Pancreas (tissue), 10 donors: ENCODE measurements at places on chromosomes 6 and 20.

DNA sequence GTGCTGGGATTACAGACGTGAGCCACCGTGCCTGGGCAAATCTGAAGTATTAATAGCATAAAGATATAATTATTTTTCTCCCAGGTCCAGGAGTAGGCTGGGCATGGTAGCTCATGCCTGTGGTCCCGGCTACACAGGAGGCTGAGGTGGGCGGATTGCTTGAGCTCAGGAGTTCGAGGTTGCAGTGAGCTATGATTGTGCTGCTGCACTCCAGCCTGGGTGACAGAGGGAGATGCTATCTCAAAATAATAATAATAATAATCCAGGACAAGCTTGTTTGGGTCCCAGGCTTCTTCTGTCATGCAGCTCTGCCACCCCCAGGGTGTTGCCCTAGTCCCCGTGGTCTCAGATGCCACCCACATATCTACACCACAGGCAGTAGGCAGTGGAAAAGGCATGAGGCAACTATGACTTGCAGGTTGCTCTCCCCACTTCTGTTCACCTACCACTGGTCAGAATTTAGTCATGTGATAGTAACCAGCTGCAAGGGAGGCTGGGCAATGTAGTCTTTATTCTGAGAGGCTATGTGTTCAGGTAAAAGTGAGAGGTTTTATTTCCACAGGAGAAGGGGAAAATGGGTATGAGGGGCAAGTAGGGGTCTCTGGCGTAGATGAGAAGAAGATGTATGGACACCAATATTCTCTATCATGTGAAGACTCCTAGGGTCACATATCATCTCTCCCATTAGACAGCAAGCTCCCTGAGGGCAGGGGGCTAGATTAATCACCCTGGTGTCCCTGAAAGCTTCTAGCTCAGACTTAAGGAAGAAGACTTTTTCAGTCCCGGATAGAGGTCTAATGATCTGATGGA, 25.7 kb downstream of the TCF15 start:
- no peak for DNase-seq

- DNase-seq, result no peak
Measured at GRCh38 chr6:54111341-54112045, at the start of gene MLIP. Gene MLIP, plus strand, starts transcription at chr6:54111443. Its CDS starts 37 bp downstream, at chr6:54111480.

GRCh38 chr6:35728683-35729678, 7.9 kb upstream of the ARMC12 start:
- DNase-seq, result peak; percentile 48

GRCh38 chr6:147486683-147487082, 21.8 kb upstream of the SAMD5 start:
- no peak for DNase-seq

DNA sequence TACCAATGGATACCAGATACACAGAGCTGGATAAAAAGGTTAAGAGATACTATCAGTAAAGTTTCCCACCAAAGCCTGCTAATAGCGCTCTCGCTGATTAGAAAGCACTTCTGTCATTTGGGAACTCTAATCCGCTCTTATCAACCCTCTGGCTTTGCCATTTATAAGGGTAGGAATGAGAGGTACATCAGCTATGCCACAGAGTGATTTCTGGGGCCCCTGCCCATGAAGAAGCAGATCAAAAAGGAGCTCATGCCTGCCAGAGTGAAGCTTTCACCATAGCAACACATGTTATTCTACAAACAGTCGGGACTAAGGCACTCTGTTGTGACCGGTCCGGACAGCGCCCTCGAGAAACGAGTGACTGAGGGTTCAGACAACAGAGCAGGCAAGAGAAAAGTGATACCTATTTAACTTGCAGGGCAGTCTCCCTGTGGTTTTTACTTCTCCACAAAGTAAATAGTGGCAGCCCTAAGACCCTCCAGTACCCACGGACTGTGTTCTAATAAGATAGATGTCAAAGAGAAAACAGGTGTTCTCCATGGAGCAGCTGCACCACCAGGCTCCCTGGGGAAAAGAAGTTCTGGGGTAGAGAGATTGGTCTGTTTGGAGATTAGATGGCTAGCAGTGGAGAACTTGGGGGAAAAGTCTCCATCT, 5.6 kb downstream of the TRAM2 start:
- DNase-seq, result no peak

DNA sequence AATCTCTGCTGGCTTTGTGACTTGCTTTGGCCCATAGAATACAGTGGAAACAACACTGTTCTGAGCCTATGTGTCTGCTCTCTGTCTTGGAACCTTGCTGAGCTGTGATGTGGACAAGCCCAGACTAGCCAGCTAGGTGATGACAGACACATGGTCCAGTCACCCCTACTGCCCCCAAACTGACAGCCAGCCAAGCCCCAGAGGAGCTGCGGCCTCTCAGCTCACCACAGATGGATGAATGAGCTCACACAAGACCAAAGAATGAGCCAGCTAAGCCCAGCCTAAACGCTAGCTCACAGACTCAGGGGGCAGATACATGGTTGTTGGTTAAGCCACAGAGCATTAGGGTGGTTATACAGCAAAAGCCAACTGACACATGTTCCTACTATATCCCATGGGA, 4.1 kb downstream of the AARS2 start:
- no peak for DNase-seq

DNA sequence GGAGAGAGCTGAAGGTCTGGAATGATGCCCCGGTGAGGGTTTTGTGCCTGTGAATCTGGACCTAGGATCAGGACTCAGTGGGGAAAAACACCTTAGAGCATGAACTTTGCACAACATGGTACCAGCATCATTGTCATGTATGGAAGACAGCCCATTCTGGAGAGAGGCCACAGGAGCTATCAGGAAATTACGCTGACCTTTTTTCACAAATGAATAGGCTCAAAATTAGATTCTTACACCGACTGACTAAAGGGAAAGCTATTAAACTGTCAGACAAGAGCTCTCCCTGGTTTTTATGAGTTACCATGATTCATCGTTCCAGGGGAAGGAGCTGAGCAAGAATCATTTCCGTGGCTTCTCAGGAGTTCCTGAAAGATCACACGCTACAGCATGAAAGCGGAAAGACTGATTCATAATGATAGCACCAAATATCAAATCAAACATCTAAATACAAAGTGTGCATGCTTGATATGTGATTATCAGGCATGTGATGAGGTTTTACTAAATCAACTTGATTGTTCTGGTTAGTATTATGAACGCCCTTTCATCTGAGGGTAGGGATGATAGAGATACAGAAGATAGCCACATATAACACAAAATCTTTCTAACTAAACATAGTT, 224.9 kb upstream of the SMLR1 start:
- DNase-seq, result no peak

DNA sequence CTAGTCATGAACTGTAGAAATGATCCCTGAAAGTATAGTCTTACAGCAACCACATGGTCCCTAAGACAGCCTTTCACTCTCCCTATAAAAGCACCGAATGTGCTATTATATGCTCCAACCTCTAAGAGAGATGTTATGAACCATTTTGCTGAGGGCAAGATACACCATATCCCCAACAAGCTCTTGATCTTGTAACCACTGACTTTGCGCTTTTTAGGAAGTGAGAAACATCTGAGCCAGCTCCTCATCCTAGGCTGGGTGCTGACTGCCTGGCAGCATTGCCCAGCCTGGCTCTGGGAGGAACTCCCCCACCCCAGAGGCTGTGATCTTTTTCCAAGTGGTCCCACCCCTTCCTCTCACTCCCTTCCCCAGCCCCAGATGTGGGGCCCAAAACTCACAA, 3.1 kb upstream of the EMILIN3 start:
- no peak for DNase-seq

DNA sequence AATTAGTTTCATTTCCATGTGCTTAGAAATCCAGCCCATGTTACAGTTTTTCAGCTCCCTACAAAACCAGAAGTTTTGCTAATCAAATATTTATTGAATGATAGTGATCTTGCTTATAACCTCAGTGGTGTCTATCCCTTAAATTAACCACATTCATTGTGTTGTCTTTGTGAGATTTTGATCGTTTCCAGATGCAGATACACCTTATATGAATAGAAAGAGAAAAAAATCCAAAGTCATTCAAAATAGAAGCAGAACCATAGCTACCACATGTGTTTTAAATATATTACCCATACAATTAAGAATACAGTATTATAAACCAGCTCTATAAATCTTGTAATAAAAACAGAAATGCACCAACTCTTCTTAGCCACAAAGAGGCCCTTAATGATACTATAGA, 60.6 kb upstream of the RREB1 start:
- no peak for DNase-seq

- DNase-seq, result no peak
Measured at GRCh38 chr6:67689329-67689728, 945.8 kb upstream of the ADGRB3 start.

- no peak for DNase-seq
Measured at GRCh38 chr6:7933794-7934193, 23.2 kb upstream of the TXNDC5 start.

- DNase-seq, result no peak
Measured at GRCh38 chr20:64114356-64114971, 7.1 kb upstream of the NPBWR2 start.

DNA sequence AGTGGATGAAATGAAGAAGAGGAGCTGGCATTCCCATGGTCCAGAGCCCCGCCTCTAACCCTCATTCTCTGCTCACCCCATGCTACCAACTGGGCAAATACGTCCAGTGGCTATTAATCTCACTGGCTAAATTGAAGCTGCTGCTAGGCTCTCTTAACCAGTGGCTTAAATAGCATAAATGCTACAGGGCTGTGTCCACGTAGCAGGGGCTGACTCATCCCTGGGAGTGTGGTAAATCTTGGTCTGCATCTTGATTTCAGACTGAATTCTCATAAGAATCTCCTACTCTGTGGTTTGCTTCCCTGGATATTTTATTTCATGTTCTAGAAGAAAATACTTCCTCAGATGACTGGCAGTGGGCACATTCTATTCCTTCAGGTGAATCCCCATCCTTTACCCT, 193.1 kb upstream of the ARG1 start:
- no peak for DNase-seq

DNA sequence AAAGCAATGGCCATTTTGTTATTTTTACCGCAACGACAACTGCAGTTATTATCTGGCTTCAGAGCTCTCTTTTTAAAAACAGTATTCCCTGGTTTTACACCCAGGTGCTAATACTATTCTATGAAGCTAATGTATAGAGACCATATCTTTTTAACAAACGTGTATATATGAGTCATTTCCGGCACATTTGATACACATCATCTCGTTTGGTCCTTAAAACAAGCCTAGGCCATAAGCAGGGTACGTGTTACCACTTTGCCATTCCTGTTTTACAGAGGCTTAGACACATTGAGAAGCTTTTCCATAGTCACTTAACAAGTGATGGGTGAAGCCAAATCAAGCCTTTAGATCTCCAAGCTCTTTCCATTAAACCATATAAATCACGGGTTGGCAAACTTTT, 5.5 kb downstream of the TRAF3IP2 start:
- DNase-seq, result no peak

- no peak for DNase-seq
Measured at GRCh38 chr6:105785066-105785811, 300.9 kb upstream of the PRDM1 start.

GRCh38 chr20:58639182-58640146, 11.6 kb upstream of the STX16 start:
- no peak for DNase-seq

DNA sequence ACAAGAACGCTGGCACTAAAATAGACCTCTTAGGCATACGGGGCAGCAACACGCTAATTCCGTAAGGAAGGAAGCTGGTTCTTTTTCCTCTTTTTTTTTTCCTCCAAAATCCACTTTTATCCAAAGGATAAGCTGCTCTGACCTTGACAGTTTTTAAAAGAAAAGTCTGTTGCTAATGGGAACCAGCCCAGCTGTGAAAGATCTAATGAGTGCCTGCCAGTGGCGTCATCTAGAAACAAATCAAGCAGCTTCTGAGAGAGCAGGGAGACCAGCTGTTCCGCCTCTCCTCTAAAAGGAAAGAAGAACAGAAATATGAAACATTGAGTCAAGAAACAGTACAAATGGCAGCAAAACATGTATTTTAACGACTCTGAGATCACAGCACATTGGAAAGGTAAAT, 78.6 kb downstream of the FAXC start:
- DNase-seq, result peak; percentile 24

DNA sequence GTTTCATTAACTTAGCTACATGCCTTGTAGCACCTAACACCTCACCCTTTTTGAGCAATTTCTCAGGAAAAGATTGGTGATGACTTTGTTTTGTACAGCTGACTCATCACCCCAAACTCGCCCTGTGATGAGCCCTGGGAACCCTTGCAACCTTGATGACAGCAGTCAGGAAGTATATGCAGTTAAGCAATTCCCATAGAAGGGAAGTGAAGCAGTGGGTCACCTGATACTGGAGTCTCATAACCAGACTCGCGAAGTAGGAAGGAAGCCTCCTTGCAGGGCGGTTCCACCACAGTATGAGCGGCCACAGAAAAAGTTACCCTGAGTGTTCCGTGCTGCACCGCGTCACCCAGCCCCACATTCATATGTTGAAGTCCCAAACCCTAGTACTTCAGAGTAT, 82.0 kb upstream of the EDN1 start:
- no peak for DNase-seq

GRCh38 chr6:110495949-110496348, 19.5 kb upstream of the SLC22A16 start:
- DNase-seq, result no peak

DNA sequence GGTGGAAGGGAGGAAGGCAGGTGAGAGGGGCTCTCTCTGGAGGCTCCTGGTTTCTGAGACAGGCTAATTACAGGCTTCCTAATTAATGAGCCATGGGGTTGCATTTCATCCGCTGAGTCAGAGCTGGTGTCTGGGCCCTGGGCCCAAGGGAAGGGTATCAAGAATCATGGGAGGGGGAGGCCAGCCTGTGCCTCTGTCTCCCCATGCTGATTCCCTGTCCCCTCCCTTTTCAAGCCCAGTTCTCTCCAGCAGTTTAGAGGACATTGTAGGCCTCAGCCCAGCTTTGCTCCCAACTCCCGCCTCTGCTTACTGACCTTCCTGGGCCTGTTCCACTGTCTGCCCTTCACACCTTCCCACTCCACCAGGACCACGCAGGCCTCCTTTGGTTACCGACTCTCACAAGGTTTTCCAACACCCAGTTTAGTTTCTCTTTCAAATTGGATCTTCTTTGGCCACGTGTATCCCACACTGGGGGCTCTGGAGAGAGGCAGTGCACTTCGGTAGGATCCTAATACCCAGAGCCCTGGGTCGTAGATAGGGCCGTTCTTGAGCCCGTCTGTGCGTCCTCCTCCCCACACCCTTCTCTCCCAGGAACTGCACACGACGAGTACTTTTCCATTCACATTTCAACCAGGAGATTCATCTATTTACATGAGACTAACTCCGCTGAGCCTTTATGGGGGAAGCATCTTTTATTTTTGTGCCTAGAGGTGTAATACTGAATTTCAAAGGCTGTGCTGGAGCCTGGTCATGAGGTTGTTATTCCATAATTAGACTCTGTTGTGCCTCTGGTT, 18.2 kb upstream of the AVP start:
- DNase-seq, result no peak
